Activated CD4-positive, alpha-beta T cell treated with anti-CD3 and anti-CD28 coated beads for 48 hours (primary cell): ENCODE measurements at places on chromosomes 11 and 22.
A peak's percentile ranks its signal among the peaks of the same experiment; 100 is the strongest.

DNA sequence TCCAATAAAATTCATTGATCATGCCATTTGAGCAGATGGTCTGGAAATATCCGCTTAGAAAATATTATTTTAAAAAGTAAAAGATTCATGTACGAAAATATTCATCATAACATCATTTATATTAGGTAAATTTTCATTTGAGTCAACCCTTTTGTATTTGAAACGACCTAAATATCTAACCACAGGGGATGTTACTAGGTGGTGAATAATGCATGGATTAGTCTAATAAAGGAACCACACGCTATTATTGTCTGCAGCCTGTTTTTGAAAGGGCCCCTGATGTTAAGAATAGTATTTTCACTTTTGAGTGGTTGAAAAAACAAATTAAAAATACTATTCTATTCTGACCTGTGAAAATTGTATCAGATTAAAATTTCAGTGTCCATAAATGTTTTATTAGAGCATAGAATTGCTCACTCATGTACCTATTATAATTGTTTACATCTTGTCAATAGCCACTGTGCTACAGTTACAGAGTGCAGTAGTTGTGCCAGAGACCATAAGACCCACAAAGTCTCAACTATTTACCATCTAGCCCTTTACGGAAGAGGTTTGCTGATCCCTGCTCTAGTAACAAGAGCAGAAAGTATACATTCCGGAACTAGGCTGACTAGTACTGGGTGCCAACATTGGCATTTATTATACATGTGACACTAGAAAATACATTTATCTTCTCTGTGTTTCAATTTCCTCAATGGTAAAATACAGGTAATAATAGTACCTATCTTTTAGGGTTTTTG is 176.1 kb downstream of the LRRC4C start:
- DNase-seq: no peak

- DNase-seq: no peak
These were observed 585.3 kb downstream of the INSC start for GRCh38 chr11:15699978-15700377.

GRCh38 chr22:46622081-46622521 is 1.9 kb downstream of the GRAMD4 start:
- no peak for DNase-seq

DNA sequence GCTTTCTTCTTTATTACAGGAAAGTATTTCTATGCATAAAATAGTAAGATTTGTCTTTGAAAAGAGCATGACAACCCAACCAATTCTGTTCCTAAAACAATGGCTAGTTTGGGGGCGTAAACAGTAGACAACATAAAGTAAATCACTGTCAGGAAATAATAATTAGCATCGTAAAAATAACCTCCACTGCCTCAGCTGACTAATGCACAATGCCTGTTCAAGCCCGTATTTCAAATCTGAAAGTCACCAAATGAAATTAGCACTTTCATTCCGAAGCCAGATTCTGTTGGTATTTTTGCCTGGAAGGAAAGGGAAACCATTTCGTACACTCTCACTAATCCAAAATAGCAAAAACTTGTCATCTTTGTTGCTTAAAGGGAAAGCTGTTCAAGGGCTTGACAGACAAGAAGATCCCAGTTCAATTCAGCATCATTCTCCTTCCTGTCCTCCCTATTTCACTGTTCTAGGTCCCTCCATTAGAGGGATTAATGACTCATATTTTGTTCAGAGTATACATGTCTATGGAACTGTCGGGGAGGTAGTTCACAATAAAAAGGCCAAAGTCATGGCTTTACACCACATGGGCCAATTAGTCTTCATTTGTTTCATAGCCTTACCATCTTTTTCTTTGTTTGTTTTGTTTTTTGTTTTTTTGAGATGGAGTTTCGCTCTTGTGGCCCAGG is 154.7 kb downstream of the CADM1 start:
- no peak for DNase-seq

DNA sequence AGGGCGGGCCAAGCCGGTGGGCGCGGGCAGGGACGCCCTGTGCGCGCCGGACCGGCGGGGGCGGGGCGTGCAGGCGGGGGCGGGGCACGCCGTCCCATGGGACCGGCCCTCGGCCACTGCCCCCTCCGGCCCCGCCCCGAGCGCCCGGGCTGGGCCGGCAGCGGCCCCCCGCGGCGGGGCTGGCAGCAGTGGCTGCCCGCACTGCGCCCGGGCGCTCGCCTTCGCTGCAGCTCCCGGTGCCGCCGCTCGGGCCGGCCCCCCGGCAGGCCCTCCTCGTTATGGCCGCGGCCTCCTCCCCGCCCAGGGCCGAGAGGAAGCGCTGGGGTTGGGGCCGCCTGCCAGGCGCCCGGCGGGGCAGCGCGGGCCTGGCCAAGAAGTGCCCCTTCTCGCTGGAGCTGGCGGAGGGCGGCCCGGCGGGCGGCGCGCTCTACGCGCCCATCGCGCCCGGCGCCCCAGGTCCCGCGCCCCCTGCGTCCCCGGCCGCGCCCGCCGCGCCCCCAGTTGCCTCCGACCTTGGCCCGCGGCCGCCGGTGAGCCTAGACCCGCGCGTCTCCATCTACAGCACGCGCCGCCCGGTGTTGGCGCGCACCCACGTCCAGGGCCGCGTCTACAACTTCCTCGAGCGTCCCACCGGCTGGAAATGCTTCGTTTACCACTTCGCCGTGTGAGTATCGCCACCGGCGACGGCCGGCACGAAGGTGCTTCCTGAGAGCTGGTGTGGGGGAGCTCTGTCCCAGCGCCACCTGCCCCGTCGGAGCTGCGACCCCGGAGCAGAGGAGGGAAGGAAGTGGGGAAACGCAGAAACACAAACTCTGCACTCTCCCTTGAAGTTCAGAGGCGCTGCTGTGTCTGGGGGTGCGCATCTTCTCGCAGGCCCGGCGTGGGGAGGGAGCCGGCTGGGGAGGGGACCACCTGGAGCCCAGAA is at the start of gene KCNQ1:
KCNQ1 (plus strand) TSS at position 188 of the 925 bp plus-strand sequence; CDS start at position 279, 91 bp downstream.
- peak; percentile 52 for DNase-seq

- peak; percentile 68 for DNase-seq
These were observed 14.9 kb downstream of the TMEM258 start for GRCh38 chr11:61777234-61778090.

- DNase-seq: peak; percentile 27
These were observed 2.2 kb upstream of the SCT start for GRCh38 chr11:629237-629583.

DNA sequence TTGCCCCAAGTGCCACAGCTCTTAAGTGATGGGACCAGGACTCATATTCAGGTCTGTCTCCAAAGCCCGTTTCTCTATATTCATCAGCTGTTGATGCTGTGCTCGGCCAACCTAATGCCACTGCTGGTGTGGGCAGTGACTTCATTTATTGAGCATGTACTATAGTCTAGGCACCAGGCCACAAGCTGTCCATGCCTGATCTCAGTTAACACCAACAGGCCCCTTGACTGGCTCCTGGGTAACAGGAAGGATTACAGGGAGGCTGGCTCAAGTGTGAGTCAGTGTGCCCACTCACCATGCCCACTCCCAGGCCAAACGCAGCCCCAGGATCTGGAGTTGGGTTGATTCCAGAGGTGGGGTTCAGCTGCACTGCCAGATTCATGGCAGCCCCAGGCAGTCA is 8.6 kb upstream of the CRYBB2 start:
- DNase-seq: no peak

DNA sequence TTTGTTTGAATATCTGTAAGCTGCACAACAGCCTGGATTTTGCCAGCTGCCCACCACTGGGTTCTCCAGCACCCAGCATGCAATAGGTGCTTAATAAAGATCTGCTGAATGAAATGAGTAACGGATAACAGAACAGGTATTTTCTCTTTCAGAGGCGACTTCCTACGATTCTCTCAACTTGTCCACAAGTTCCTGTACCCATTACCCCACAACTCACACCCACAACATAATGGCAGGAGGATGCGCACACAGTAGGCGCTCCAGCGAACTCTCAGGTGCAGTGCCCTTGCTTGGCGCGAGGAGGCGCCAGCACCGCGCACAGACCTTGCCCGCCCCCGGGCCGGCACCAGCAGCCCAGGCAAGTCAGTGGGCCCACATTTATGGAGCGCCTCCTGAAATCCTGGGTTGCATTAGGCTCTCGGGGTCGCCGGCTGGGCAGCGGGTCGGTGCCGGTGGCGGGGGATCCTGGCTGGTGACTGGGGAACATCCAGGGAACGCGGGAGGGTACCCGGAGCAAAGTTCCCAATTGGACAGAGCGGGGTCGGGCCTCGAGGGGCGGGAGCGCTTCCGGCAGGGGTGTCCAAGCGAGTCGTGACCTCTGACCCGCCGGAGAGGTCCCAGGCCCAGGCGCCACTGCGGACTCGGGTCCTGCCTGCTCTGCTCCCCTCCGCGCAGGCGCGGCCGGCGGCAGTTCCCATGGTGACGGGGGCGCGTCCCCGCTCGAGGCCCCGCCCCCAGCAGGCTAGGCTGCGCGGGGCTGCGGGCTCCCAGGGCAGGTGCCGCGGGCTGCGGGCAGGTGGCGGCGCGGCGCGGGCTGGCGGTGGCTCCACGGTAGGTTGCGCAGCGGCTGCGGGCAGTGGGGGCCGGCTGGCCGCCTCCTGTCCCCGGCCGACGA is at the start of gene KIAA1671:
KIAA1671 (plus strand) TSS at position 775 of the 895 bp plus-strand sequence. CDS start 75,284 bp downstream, outside the sequence.
- peak; percentile 88 for DNase-seq

- DNase-seq: no peak
These were observed 14.6 kb downstream of the TSPAN32 start for GRCh38 chr11:2316169-2316962.

GRCh38 chr11:121109916-121110586 is 9.0 kb downstream of the TECTA start:
- DNase-seq: no peak

GRCh38 chr22:41798736-41799135 is 1.7 kb upstream of the CCDC134 start:
- no peak for DNase-seq
